ENCODE measurements at places on chromosomes 2 and 18.

DNA sequence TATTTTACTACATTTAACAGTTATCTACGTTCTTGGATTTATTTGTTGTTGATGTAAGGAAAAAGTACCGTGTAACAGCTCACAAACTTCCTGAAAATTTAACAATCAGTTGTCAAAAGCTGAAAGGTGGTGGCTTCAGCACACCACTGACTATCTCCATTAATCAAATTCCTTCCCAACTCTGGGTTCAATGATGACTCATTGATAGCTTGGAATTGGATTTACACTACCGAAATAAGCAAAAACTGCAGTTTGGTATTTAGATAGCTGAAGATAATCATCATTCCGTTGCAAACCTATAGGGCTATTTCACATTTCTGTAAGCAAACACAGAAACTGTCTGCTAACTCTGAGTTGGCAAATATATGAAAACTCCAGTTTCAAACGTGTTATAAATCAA, 322.3 kb upstream of the TFPI start:
- no peak for DNase-seq

GRCh38 chr2:10269711-10270610, 32.7 kb upstream of the HPCAL1 start:
- no peak for DNase-seq

DNA sequence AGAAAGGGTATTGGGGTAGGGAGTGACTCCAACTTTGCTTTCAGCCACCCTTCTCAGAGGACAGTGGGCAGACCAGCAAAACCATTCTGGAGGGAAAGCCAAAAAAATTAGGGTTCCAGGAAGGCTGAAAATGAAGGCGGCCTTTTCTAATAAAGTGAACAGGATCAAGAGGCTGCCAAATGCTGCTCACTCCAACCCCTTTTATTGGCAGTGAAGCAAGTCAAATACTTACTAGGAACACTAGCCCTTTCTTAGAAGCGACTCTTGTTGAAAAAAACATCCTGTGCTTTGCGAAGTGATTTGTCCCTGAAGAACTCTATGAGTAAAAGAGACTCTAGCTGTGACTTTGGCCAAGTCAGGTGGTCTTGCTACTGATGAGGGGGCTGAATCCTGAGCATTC, 83.6 kb upstream of the CYP1B1 start:
- no peak for DNase-seq

- no peak for DNase-seq
Measured at GRCh38 chr2:110883406-110883805, 151.0 kb downstream of the ACOXL start.

DNA sequence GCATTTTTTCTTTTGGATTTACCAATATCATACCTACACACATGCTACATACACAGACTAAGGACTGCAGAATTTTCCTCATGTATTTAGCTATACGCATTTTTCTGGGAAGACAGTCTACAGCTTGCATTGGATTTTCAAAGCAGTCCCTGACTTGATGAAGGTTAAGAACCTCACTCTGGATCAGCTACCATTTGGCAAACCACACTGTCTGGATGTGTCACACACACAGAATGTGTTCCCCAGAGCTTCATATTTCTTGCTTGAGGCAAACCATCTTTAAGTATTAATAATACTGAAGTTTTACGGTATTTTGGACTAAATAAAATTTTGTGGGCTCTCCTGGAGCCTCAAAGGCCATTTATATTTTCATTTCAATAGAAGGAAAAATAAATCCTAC, 102.3 kb downstream of the TCF4 start:
- DNase-seq = peak; percentile 62

GRCh38 chr2:57407772-57408201, 638.8 kb upstream of the VRK2 start:
- DNase-seq = no peak

DNA sequence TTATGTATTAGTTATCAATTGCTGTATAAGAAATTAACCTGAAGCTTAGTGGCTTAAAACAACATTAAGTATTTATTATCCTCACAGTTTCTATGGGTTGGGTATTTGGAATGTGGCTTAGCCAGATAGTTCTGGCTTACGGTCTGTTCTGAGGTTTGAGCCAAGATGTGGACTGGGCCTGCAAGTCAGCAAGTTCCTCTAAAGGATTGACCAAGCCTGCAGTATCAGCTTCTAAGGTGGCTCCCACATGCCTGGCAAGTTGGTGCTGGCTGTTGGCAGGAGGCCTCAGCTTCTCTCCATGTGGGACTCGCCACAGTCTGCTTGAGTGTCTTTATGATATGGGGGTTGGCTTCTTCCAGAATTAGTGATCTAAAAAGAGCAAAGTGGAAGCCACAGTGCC, 45.0 kb upstream of the TCF4 start:
- peak; percentile 19 for DNase-seq

DNA sequence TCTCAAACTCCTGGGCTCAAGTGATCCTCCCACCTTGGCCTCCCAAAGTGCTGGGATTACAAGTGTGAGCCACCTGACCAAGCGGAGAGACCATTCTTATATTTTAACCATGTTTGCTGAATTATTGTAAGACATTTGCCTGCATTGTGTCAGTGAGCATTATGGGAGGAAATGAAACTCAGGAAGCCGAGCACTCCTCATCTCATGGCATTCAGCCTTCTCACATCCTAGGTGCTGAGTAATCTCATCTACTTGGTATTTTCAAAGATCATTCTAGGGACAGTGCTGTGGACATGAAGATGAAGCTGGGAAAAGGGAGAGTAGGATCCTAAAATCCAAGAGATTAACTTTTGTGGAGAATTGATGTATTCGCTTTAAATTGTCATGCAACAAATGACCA, 66.1 kb downstream of the NAPG start:
- DNase-seq = no peak

- DNase-seq = no peak
Measured at GRCh38 chr18:21803495-21803894, 62.9 kb downstream of the MIB1 start.

GRCh38 chr2:10029875-10030223, 13.5 kb upstream of the KLF11 start:
- no peak for DNase-seq

DNA sequence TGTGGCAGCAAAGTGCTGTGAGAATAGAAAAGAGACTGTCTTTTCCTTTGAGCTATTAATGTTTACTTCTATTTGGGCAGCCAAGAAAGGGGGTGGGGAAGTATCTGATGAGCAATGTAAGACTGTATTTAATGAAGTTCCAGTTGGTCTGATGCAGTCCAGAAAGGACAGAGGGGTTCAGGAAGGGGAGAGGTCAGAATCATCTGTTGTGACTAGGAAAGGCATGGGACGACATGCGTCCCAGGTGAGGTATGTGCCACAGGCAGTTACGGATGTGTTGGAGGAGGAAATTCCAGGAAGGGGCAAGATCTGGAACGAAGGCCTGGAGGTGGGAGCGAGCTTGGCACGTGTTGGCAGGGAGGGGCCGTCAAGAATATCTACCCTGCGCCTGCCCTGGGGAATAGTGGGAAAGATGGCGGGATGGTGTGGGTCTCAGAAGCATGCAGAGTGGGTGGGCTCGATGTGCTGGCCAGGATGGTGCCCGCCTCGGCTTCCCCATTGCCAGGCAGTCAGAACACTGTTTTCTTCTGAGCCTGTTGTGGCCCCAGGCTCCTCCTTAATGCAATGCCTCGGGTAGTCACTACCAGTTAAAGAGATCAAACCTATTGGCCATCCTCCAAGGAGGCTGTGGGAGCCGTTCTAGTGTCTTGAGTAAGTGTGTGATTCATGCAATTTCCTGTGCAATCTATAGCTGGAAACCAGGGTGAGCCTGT, 57.8 kb upstream of the TXNDC2 start:
- peak; percentile 96 for DNase-seq

DNA sequence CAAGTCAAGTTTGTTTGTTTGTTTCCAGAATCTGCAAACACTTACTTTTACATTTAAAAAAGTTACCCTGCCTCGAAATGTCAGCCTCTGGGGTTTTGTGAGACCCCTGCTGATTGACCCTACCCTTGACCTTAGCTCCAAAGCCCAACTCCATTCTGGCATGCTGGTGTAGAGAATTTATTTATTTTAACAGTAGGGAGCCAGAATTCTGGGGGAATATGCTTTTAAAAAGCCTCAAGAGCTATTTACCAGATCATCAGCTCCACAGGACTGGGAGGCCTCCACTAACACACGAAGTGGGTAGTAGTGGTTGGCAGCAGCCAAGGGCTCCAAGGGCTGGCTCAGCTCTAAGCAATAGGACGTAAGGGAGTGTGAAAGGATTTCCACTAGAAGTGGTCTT, 23.2 kb upstream of the GREB1L start:
- peak; percentile 43 for DNase-seq

- DNase-seq = no peak
Measured at GRCh38 chr2:75574106-75574505, 13.4 kb upstream of the EVA1A start.

DNA sequence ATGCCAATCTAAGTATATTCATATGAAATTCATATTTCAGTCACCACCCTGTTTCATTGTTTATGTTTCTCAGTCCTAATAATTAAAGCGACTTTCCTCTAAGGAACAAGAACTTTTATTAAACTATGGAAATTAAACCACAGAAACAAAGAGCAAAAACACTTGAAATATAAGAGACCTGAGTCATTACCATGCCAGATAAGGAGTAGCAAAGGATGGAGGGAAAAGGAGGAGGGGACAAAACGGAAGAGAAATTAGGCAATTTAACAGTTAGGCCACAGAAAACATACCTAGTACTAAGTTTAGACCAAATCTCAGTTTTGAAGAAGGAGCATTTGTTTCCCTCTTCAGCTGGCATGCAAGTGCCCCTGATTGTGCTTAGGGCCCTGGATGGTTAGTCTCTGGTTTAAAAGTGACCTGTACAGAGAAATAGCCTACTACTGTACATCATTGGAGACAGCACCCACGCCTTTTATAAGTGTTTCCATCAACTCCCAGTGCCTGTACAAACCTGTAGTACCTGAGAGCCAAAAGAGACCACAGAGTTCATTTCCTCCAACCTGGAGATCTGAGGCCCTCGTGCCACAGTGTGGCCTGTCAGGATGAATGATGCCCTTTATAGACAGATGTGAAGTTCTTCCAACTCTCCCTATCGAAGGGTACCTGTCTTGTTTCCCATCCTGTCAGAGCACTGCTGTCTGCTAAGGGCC, 74.5 kb downstream of the SPATS2L start:
- DNase-seq = no peak

Data from astrocyte of the cerebellum (primary cell).